Kidney epithelial cell (primary cell): ENCODE measurements at places on chromosomes 13 and 19.
A peak's percentile ranks its signal among the peaks of the same experiment; 100 is the strongest.

DNA sequence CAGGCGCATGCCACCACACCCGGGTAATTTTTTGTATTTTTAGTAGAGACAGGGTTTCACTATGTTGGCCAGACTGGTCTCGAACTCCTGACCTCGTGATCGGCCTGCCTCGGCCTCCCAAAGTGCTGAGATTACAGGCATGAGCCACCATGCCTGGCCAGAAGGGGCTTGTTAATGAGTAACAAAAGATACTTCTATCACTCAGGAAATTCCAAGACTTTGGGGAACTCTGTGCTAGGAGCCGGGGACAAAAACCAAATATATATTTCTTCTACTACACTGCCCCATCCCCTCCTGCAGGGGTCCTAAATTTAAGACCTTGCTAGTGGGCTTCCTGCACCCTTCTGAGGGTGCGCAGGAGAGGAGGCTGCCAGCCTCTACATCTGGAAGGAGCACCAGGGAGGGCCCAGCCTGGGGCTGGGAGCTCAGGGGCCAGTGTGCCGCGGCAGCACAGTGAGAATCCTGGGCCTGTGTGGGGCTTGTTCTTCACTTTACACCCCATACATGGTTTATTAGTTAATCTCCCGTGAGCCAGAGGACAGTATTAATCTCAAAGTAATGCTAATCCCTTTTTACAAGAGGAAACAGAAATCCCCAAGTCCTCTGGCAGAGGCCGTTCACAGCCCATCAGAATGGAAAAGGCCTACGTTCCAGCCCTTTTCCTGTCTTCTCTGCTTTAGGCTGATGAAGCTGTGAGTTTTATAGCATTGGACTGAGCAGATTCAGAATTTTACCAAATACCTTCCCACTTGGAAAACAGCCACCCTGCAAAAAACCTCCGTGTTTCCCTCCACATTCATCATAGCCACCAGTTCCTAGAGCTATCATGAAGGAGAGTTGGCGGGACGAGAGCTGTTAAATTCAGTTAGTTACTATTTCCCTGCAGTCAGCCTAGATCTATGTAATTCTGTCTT, 44.4 kb upstream of the NPAS1 start:
- no peak for DNase-seq

- no peak for DNase-seq
These were observed 1716.7 kb downstream of the SLITRK1 start for GRCh38 chr13:82165396-82166174.

DNA sequence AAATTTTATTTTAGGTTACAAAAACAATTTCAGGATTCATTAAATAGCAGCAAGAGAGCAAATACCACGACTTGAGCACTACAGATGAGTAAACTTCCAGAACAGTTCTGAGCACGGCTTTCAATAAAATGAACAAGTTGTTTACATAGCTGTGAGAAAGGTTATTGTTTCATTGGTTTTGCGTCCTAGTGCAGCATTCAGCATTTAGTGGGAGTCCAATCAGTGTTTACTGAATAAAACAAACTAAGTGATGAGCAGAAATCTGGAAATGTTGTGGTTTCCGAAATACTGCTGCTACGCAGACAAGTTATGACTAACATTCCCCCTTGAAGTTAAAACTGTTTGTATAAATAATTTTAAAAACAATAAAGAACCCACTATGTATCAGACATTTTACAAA, 251.5 kb upstream of the STARD13 start:
- DNase-seq = no peak

DNA sequence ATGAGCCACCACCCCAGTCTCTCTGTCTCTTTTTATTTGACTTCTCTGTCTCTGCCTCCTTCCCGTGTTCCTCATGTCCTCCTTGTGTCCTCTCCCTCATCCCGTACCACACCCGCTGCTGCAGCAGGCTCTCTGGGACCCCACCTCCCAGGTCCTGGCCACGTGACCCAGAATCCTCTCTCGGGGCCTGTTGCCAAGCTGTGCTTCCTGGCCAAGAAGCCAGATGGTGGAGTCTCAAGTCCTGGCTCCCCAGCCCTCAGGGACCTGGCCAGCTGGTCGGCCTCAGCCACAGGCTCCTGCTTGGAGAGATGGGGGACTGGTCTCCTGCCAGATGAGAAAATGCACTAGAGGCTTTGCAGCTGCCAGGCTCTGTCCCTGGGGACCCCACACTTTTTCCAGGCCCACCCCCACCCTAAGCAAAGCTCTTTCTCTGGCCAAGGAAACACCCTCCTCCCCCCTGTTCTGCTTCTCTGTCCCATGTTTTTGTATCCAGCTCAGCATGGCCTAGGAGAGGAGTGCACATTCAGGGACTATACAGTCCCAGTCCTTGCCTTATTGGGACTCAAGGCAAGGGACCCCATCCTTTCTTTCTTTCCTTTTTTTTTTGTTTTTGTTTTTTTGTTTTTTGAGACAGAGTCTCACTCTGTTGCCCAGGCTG, 34.3 kb upstream of the SHKBP1 start:
- DNase-seq = no peak

GRCh38 chr19:45934551-45935230, 20.1 kb upstream of the NANOS2 start:
- DNase-seq = no peak

DNA sequence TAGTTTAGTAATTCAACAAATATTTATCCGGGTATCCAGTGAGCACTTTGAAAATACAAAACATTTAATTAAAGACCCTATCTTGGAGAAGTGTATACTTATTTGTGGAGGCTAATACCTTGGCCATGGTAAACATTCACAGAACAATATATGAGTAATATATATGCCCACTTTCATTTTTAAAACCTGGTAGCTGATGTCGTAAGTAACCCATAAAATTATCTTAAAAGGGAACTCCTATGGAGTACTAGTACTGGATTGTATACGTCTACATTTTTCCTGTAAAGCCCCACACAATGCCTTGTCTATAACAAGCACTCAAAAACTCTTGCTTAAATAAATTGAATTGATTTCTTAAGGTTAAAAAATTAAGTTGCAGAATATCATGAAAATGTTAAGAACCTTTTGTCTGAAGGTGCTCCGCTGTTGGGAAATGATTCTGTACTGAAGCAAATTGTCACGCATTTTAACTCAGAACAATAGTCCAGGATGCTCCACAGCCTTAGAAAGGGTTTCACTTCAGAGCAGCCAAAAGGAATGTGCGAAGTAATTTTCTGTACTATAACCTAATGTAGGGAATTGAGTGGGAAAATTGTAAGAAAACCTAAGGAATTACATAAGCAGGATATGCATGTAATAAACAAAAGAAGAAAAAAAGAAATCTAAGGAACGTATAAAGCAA, 58.9 kb upstream of the C1QTNF9 start:
- DNase-seq = no peak

GRCh38 chr13:33958964-33959363, 141.0 kb downstream of the RFC3 start:
- DNase-seq = no peak

DNA sequence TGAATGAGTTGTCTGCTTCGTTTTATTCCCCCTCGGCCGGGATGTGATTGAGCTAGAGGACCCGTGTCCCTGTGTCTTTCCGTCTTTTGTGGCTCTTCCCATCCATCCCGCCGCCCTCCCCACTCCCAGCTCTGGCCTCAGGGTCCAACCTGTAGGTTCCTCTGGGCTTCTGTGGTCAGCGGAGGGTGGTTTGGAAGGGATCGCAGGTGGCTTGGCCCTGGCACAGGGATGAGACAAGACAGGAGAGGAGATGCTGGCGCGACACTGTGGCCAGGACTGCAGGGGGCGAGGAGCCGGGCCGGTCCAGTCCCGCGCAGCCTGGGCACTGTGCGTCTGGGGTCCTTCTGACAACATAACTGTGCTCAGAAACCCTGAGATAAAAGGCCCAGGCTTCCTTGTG, 2.0 kb downstream of the EVI5L start:
- no peak for DNase-seq

DNA sequence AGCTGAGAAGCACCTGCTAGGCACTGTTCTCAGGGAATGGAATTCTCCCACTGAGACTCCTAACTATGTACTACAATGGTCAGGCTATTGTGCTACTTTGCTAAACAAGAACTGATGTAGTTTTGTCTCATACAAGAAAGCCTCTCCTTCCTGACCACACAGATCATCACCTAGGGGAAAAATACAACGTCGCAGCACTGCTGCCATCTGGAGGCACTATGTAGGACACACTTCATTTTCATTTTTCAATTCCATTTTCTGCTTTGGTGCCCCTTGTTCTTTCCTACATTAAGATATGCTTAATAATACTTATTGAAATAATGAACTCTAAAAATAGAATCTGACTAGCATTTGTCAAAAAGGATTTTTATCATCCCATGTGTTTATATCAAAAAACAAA, 21.1 kb downstream of the PROSER1 start:
- no peak for DNase-seq

- DNase-seq = no peak
These were observed 41.4 kb upstream of the OBI1 start for GRCh38 chr13:78700121-78700910.

DNA sequence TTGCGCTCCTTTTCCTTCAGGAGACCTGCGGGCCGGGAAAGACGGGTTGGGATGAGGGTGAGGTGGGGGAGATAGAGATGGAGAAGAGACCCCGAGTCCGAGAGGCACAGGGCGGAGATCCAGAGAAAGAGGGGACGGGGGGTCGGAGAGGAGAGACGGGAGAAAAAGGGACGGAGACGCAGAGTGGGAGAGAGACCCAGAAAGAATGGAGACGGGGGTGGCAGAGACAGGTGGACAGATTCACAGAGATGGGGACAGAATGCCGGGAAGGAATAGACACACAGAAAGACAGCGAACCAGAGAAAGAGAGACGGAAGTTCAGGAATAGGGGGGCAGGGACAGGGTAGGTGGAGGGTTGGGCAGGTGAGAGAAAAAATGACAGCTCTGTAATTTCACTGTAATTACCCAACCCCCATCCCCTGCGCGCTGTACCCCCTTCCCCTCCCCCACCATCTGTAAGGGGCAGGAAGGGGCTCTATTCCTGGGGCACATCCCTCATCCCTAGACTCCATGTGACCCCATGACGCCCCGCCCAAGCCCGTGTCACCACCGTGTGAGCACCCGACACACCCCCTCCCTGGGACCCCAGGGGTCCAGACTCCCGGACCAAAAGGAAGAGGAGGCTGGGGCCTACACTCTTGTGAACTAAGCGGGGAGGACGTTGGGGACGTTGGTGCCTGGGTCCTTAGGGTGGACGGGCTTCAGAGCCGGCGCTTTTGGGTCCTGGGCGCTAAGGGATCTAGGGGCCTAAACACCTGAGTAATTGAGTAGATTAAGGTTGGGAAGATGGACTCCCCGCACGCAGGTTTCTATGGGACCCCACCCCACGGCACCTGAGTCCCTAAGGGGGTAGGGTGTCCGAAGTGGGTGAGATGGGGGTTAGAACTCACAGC, 967 bp downstream of the DBP start:
- no peak for DNase-seq

GRCh38 chr19:31139871-31140505, 209.2 kb downstream of the TSHZ3 start:
- peak; percentile 83 for DNase-seq

DNA sequence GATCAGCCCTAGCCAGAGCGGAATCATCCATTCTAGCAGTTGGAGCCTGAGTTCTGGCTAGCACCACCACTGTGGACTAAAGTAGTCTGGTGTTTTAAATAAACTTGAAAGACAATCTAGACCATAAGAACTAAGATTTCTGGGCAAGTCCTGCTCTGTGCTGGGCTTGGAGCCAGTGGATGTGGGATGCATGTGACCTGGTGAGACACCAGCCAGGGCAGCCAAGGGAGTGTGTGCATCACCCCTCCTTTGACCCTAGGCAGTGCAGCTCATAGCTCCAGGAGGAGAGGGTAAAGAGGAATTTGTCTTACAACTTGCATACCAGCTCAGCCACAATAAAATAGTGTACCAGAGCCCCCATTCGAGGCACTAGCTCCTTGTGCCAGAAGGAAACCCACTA, 21.0 kb downstream of the ITGBL1 start:
- DNase-seq = no peak

DNA sequence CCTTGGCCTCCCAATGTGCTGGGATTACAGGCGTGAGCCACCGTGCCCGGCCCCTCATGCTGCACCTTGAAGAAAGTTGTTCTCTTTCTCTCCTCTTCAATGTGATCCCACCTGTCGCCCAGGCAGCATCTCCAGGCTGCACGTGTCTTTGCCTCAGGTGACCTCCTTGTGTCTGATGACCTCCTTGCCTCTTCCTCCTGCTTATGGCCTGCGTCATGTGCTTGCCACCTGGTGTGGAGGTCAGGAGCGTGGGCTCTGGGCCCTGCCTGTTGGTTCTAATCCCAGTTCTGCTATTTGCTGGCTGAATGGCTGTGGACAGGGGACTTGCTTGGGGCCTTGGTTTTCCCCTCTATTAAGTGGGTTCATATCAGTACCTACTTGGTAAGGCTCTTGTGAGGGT, 6.3 kb downstream of the BICRA start:
- DNase-seq = no peak

GRCh38 chr13:90918536-90918935, 429.0 kb upstream of the MIR17HG start:
- DNase-seq = peak; percentile 77

GRCh38 chr19:18800636-18801035, 9.5 kb upstream of the COMP start:
- DNase-seq = no peak

- no peak for DNase-seq
These were observed 17.3 kb downstream of the SIGLEC8 start for GRCh38 chr19:51440846-51441409.

DNA sequence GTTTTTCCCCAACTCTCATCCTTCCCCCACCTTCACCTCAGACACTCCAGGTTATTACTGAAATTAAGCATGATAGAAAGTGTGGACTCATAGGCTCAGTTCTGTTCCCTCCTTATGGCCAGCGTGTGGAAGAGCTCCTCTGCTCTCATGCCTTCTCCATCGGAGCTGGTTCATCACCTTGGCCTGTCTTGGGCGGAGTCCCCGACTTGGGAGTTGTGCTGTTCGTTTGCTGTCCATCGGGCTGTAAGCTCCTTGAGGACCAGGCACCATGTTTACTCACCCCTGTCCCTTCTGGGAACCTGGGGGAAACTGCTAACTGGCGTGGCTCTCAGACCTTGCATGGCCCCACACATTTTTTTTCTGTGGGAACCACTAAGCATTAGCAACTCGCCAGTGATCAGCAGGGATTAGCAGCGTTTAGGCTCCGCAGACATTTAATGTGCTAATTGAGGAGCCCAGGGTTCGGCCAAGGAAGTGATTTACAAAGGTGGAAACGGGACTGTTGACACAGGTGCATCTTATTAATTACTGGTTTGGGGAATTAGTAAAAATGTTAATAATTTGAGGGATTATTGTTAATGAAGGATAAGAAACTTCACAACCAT, 123.8 kb downstream of the TM9SF2 start:
- no peak for DNase-seq

GRCh38 chr13:107518292-107518691, 697.0 kb downstream of the LIG4 start:
- DNase-seq = no peak

- DNase-seq = no peak
These were observed 10.6 kb downstream of the URI1 start for GRCh38 chr19:29952646-29953045.
